ENCODE measurements at places on chromosomes 12 and 14.

- DNase-seq = peak; percentile 37
These were observed 8.0 kb upstream of the ZDHHC17 start for GRCh38 chr12:76755829-76756379.

DNA sequence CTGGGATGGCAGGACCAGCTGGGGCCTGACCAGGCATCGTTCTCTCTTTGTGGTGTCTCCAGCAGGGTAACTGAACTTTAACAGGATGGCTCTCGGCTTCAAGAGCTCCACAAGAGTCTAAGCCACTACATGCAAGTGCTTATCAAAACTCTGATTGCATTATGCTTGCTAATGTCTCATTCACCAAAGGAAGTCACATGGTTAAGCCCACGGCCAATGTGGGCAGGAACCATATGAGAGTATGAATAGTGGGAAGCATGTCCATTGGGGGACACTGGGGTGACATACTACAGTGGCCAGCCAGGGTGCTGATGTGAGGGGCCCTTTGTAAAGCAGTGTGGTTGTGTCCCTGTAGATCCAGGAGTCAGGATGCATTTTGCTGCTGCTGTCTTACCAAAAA, 35.0 kb upstream of the KCNA5 start:
- DNase-seq = no peak

DNA sequence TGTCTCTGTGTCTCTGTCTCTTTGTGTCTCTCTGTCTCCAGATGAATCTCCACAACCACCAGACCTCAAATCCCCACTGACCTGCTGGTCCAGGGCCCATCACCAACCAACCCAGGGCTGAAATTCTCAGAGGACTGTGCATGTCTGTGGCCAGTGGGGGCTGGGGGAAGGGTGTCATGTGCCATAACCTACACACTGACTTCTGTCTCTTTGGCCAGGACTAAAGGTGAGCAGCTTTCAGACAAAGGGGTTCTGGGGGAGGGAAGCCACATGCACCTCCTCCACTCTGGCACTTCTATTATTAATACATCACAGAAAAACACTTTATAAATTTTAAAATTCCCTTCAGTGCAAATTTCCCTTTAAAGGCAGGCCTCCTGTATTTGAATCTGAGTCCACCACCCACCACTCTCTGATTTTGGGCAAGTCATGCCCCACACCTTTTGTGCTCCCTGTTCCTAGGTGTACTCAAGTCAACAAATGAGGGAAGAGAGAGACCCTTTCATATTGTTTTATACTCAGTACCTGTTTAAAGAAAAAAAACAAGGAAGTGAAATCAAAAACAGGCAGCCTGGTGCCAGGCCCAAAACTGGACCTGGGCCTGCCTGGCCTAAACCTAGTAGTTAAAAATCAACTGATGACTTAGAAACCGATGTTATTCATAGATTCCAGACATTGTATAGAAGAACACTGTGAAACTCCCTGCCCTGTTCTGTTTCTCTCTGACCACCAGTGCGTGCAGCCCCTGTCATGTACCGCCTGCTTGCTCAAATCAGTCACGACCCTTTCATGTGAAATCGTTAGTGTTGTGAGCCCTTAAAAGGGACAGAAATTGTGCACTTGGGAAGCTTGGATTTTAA, 80.2 kb downstream of the TUNAR start:
- DNase-seq = no peak

DNA sequence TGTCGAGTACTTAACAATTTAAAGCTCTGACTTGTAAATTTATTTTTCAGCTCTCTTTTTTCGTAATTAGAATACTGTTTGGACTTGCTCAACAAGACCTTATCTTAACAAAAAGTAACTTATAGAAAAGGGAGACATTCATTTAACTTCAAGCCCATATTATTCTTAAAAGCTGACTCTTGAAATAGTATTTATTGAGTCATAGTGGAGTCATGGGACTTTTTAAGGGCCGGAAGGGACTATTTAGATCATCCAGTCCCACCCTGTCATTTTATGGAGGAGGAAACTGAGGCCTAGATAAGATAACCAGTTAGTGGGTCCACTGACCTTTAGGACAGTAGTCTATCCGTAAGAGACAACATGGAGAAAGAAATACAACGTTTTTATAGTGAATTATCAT, 1.5 kb downstream of the RAP1B start:
- peak; percentile 45 for DNase-seq

- DNase-seq = no peak
These were observed 576.4 kb downstream of the SLC6A15 start for GRCh38 chr12:84336231-84336630.

GRCh38 chr12:125111403-125111802, 46.2 kb downstream of the AACS start:
- no peak for DNase-seq

DNA sequence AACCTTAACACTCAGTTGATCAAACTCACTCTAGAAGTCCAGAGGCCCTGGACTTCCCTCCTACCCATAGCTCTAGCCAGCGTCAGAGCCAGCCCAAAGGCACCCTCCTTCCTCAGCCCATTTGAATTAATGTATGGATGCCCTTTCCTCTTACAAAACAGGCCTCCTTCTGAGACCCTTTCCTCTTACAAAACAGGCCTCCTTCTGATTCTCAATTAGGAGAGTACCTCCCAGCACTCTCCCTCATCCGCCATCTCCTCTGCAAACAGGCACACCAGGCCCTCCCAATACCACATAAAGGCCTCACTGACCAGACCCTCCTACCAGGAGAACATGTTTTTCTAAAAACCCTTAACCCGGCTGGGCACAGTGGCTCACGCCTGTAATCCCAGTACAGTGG, 65.7 kb downstream of the MOK start:
- DNase-seq = no peak

DNA sequence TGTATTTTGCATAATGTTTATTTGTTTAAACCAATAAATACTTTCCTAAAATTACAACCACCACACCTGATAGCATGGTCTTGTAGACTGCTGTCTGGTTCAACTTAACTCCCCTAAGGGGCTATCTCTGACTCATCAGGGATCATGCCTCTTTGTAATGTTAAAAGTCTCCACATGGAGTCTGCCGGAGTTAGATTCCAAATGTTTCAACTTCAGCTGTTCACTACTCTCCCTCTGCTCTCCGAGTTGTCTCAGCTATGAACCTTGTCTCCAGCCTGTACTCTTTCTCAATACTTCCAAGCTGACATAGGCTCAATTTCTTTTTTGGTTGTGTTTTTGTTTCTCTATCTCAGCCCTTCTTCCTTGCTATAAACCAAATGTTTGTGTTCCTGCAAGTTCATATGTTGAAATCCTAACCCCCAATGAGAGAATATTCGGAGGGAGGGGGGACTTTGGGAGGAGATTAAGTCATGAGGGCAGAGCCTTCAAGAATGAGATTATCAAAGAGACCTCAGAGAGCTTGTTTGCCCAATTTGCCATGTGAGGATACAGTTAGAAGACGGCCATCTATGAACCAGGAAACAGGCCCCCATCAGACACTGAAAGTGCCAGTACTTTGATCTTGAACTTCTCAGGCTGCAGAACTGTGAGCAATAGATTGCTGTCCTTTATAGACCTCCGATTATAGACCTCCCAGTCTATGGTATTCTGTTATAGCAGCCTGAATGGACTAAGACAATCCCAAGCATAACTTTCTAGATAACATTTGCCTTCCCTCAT, 858.2 kb downstream of the VRK1 start:
- DNase-seq = peak; percentile 2

- peak; percentile 28 for DNase-seq
These were observed 608 bp upstream of the PIANP start for GRCh38 chr12:6701078-6701768.

GRCh38 chr12:22416801-22417200, 82.3 kb upstream of the ST8SIA1 start:
- DNase-seq = no peak

- no peak for DNase-seq
These were observed 7.9 kb downstream of the SSPN start for GRCh38 chr12:26203167-26203780.

- DNase-seq = no peak
These were observed 250.4 kb downstream of the FOXN3 start for GRCh38 chr14:89166633-89167032.

DNA sequence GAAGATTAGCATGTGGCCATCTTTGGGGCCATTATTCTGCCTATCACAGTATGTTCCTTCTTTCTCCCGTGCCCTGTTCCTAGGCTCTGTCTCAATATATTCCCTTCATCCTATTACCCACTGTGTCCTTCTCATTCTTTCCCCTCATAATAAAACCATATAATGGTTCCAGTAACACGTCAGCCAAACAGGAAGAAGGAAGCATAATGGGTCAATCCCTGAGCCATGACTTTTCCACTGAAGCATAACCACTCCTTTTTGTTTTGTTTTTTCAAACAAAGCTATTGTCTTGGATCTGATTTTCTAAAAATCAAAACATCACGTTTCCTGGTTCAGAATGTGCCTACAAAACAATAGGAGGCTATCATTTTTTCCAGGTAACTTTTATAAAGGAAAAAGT, 21.3 kb upstream of the RHOJ start:
- DNase-seq = no peak

DNA sequence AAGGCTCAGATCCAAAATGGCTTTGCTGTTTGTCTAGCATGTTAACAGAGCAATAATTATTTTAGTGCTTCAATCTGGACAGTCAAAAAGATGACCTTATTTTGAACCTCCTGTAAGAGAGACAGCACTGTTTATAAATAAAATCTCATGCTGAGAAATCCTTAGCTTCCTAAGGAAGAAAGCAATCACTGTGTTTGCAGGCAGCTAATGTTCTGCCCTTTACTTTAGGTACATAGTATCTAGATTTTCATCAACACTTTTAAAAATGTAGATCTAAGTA, 105.3 kb downstream of the PRKD1 start:
- no peak for DNase-seq

- no peak for DNase-seq
These were observed 4.9 kb upstream of the DYNLL1 start for GRCh38 chr12:120490833-120491512.

DNA sequence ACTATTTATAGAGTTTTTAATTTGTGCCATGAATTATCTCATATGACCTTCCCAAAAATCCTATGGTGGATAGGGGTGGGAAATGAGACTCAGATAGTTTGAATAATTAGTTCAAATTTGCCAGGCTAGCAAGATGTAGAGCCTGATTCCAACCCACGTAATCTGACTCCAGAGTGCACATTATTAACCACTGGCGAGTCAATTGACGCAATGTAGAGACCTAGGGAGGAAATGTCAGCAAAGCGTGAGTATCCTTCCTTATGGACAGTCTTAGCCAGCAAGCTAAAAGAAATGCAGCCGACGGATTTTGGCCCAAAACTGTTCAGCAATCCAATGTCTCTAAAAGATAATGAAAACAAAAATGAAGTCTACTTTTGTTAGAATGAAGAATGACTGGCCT, 193.3 kb upstream of the KRR1 start:
- no peak for DNase-seq

DNA sequence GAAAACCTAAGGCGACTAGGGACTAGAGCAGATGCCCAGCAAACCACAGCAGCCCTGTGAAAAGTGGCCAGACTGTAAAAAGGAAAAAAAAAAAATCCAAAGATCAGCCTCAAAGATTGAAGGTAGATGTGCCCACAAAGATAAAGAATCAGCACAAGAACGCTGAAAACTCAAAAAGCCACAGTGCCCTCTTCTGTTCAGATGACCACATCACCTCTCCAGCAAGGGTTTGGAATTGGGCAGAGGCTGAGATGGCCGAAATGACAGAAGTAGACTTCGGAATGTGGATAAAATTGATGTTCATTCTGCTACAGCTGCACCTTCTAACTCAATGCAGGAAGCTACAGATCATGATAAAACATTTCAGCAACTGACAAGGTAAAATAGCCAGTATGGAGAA, 154.4 kb downstream of the GPHN start:
- DNase-seq = no peak

- no peak for DNase-seq
These were observed 26.7 kb downstream of the SPX start for GRCh38 chr12:21552635-21553328.

GRCh38 chr14:45083976-45084722, at the start of gene PRPF39:
TSS of gene PRPF39 (plus strand) at chr14:45084116. CDS start at chr14:45095240, 11,124 bp downstream.
- peak; percentile 92 for DNase-seq

GRCh38 chr12:40203060-40203430, 21.8 kb upstream of the LRRK2 start:
- no peak for DNase-seq

DNA sequence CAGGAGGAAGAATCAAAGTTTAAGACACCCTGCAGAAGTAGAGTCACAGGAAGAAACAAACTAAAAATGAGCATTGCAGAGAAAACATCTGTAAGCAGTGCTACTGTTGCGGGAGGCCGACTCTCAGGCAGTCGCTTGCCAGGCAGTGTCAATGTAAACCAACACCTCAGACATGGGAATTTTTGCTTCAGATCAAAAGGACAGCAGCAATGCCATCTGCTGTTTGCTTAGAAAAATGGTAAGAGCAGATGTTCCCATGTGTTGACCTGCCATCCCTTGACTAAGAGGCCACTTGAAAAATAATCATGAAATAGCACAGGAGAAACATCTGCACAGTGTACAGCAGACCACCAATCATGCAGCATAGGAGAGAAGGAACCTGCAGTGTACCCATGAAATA, 196.6 kb downstream of the SLC25A21 start:
- peak; percentile 36 for DNase-seq

DNA sequence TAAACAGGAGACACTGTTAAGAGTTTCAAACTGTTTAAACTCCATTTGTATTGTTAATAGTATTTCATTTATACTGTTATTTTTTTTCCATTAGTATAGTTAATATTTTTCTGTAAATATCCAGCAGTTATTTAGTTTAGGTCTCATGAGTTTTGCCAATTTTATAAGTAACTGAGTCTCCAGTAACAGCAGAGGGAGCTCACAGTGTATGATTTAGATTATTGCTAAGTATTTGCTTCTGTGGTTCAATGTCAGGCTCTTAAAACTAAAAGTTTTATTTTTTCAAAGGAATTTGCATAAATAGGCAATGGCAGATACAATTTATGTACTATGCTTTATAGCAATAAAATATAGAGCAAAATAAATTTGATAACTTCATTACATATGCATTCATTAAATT, 209.7 kb downstream of the ATXN7L3B start:
- DNase-seq = peak; percentile 7

DNA sequence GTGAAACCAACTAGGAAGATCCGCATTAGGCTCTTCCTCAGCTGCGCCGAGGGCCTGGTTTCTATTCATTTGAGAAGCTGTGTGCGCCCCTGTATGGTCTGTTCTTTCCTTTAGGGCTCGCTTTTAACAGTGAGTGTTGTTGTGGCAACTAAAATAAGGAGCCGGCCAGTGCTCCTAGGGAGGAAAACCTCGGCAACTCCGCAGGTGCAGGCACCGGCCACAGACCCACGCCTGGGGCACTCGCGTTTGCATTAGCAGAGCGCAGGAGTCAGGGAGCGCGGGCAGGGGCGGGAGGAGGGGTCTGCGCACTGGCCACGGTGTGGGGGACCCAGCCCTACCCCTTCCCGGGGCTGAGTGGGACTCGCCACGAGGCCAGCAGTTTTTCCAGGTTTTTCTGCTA, 50.5 kb downstream of the STX2 start:
- no peak for DNase-seq

GRCh38 chr12:84507956-84508850, 404.4 kb downstream of the SLC6A15 start:
- DNase-seq = peak; percentile 86

DNA sequence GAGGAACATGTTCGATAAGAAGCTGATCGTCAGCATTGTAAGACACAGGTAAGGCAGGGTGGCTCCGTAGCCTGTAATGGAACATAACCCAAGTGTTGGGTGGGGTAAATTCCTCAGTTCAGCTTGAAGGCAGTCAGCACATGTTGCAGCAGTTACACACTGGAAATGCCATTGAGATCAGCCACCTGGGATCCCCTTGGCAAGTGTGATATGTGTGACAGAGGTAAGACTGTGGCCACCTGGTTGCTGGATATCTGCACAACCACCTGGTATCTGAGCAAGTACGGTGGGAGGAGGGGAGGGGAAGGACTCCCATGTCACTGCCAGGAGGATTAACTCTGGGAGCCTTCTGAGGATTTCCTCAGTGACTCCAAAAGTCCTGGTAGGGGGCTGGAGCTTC, 158.0 kb upstream of the CAND1 start:
- no peak for DNase-seq

Data from fibroblast of skin of back (primary cell).